Osteoblast (primary cell): ENCODE measurements at places on chromosomes 2 and 18. TPM values are rescaled to one million over a fixed set of nuclear protein-coding genes. Genes with fewer than 3 reads are reported as not detected.

The GNLY gene
- not detected in 2 replicates for total RNA-seq

The SLC9A4 gene
- total RNA-seq: not detected in 2 replicates

The TRAPPC12 gene
- total RNA-seq: 67.0 and 67.5 TPM in 2 replicates

The METTL5 gene
- total RNA-seq: 39.8 and 44.2 TPM in 2 replicates

The TMEM247 gene
- not detected in 2 replicates for total RNA-seq

The OLA1 gene
- 79.3 and 96.1 TPM in 2 replicates for total RNA-seq

The ACMSD gene
- total RNA-seq: not detected in 2 replicates

The STAT1 gene
- 447 and 530 TPM in 2 replicates for total RNA-seq

The FOSL2 gene
- 64.5 and 86.9 TPM in 2 replicates for total RNA-seq

- DNase-seq: peak; percentile 74
Observed at GRCh38 chr2:109284826-109285225, 155.8 kb downstream of the SH3RF3 start.

- DNase-seq: no peak
Observed at GRCh38 chr2:242038166-242038927, 168.8 kb downstream of the RTP5 start.

DNA sequence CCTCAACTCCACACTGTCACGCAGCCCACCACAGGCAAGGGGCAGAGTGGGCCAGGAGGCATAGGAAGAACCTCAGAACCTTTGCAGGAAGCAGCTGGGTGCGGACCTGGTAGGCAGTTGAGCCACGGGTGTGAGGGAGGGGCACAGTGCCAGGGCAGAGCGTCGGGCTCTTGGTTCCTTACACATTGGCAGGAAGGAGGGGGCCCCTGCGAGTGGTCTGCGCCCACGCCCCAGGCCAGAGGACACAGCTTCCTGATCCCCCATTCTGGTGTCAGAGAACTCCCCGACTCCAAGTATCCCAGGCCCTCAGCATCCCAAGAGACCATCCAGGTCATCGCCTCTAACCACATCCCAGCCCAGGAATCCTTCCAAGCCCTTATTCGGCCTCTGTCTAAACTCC lies 61.5 kb downstream of the TNS1 start:
- peak; percentile 94 for DNase-seq

DNA sequence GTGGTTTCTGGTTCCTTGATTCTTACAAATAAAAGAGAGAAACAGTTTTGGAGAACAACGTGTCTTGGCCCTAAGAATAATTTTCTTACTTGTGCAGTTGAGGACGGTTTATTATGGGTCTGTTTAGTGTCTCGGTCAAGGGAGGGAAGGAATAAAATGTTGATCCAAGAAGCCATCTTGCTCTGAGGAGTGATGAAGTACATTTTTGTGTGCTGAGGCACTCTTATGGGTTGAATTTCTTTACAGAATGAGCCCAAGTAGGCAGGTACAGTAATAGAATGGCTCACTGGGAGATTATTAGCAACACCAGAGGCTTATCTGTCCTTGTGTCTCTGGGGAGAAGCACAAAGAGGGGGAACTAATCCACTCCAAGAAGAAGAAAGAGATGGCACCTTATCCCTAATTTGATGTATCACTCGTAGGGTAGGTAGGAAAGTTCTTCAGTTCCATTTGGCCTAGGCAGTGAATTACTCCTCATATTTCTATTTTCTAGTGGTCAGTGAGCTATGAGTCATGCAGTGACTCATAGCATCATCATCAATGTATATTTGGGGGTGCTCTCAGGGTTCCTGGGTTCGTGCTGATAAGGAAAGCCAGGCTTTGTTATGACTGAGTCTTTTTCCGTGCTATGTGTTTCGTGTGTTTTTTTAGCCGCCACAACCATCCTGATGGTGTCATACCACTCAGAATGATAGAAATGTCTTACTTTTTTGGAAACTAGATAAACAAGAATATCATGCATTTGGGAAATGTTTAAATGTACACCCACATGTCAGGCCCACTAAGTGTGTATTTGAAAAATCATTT lies 250.1 kb upstream of the CTAGE1 start:
- DNase-seq: peak; percentile 36

GRCh38 chr2:54387059-54387991 lies 68.8 kb upstream of the SPTBN1 start:
- no peak for DNase-seq

DNA sequence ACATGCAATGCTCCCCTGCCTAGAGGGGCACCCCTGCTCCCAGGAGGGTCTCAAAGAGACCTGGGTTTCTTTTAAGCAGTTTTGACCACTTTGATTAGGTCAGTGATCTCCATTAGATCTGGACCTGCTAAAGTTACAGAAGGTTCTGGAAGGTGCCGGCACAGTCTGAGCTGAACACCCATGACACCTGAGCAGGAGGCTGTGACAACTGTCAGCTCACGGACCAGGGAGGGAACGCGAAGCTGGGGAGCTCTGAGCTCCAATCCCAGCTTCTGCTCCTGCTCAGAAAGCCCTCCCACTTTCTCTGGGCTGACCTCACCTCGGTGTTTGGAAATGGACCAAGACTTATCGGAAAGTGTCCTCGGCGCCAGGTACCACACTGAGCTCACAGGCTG lies 113.8 kb downstream of the NFATC1 start:
- DNase-seq: peak; percentile 62

DNA sequence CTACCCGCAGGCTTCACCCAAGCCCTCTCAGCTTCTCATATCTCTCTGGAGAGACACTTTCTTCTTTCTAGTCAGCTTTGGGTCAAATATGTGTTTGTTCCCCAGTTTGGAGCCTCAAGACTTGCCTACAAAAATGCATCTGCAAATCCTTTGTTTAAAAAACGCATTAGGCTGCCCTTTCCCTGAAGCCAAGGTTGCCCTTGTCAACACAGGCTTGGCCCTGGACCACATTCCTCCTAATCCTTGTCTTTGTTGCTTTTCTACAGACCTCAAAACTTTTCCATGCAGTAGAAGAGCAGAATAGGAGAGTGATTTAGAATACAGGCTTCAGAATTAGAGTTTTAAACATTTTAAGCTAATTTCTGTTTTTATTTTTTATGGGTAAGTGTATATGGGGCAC lies 307.8 kb downstream of the NAPG start:
- DNase-seq: no peak

- no peak for DNase-seq
Observed at GRCh38 chr2:120773186-120773800, 37.6 kb downstream of the GLI2 start.
